Dorsolateral prefrontal cortex (tissue), 122 donors: ENCODE measurements at places on chromosomes 6 and 20. TPM values are rescaled to one million over a fixed set of nuclear protein-coding genes. Genes with fewer than 3 reads are reported as not detected.

The OR12D1 gene
- total RNA-seq, result not detected

The IL17A gene
- total RNA-seq, result not detected

The MANEA gene
- total RNA-seq, result 6.3 TPM

The ACSS1 gene
- total RNA-seq, result 56.4 TPM

The GPR63 gene
- 14.1 TPM for total RNA-seq

The ZNF133 gene
- total RNA-seq, result 21.8 TPM

- DNase-seq, result no peak
Measured at GRCh38 chr6:100612094-100612493, 147.4 kb upstream of the SIM1 start.
